Activated naive CD4-positive, alpha-beta T cell (primary cell): ENCODE measurements at places on chromosomes 5 and 9.

- DNase-seq = no peak
These were observed 1.9 kb downstream of the RPS6 start for GRCh38 chr9:19378164-19378563.

DNA sequence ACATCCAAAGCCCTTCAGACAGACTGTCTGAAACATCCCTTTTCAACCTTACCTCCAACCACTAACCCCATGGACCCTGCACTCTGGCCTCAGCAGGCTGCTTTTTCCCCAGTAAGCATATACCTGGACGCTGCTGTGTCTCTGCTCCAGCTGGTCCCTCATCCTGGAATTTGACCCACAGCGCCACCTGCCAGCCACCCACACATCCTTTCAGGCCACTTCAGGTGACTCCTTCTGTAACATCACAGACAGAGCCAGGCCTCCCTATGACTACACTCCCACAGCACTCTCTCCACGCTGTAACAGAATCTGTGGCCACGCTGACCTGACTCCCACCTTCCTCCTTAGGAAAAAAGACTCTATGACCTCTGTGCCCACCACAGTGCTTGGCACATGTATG is 3.4 kb downstream of the MGAT1 start:
- no peak for DNase-seq

GRCh38 chr9:71524516-71524915 is 243.8 kb downstream of the CEMIP2 start:
- DNase-seq = no peak

GRCh38 chr5:65928322-65928752 is 2.0 kb downstream of the ERBIN start:
- no peak for DNase-seq

GRCh38 chr9:7192266-7192665 is 434.5 kb downstream of the KDM4C start:
- DNase-seq = no peak

DNA sequence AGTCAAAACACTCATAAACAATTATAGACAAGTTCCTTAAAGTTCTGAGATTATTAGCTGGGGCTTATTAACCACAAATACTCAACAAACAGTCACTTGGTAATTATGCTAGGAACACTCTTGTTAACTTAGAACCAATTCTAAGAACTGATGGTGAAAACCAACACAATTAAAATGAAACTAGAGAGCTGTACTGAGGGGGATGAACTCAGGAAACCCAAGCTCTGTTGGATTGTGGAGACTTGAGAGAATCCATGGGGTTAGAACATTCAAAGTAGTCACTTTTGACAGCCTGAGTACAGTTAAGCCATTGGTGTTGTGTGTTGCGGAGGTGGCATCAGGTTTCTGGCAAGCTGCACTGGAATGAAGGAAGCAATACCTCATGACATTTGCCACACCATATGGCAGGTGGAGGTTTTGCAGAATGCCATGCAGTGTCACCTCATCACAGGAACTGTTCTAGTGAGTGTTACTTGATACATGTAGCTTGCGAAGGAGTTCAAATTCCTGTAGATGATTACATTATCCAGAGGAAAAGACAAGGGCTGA is 480.9 kb upstream of the CD180 start:
- DNase-seq = no peak

- DNase-seq = no peak
These were observed 40.0 kb downstream of the EHMT1 start for GRCh38 chr9:137658781-137659180.

DNA sequence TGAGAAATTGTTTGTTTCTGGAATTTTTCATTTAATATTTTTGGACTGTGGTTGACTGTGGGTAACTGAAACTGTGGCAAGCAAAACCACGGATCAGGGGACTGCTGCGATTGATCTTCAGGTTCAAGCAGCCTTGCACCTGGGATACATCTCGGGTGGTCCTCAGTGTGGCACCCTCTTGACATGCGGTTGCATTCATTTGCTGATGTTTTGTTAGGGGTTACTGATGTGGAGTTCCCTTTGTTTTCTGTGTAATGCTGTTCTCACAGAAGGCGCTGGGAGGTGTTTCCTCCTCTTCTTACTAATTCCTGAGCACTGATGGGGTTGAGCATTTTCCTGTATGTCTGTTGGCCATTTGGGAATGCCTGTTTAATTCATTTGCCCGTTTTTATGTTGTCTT is 60.4 kb downstream of the EHMT1 start:
- no peak for DNase-seq

- no peak for DNase-seq
These were observed 115.3 kb downstream of the VAV2 start for GRCh38 chr9:133876836-133877235.

GRCh38 chr9:76101491-76101890 is 211.0 kb downstream of the PCSK5 start:
- DNase-seq = no peak

GRCh38 chr9:94866770-94867169 is 140.3 kb downstream of the AOPEP start:
- no peak for DNase-seq

GRCh38 chr9:2729003-2729402 is 11.7 kb downstream of the KCNV2 start:
- no peak for DNase-seq
